IMR-90 (cell line): ENCODE measurements at places on chromosomes 4 and X.

DNA sequence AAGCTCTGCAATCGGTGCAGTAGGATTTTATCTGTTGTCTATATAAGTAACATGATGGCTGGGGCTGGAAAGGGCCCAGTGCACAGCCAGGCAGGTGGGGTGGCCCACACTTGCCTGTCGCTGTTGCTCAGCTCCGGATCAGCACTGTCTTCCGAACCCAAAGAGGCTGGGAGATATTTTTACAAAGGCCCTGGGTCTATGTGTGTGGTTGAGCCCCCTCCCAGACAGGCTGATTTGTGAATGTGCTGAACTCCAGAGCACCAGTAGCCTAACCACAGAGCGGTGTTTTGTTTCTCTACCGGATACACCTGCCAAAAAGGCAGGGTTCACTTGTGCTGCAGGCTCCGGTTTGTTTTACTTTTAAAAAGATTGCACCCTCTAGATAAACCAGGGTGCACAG lies 33.5 kb upstream of the CHRNA9 start:
- no peak for DNase-seq

GRCh38 chrX:129931411-129932015 lies 25.5 kb downstream of the UTP14A start:
- peak; percentile 84 for DNase-seq

DNA sequence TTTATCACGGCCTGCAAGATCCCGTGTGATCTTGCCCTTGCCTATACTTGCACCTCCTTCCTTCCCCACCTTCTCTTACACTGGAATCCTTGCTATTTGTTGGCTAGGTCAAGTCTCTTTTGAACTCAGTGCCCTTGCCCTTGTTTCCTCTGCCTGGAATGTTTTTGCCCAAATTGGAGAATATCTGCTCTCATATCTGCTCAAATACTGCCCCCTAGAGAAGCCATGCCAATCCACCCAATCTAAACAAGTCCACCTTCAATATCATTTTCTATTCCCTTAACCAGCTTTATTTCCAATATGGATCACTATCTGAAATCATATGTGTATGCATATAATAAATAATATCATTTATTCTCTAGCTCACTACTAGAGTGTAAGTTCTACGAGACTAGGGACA lies 1044.2 kb upstream of the FTHL17 start:
- no peak for DNase-seq

- DNase-seq: no peak
These were observed 65.4 kb downstream of the FGFBP1 start for GRCh38 chr4:15873117-15873516.

DNA sequence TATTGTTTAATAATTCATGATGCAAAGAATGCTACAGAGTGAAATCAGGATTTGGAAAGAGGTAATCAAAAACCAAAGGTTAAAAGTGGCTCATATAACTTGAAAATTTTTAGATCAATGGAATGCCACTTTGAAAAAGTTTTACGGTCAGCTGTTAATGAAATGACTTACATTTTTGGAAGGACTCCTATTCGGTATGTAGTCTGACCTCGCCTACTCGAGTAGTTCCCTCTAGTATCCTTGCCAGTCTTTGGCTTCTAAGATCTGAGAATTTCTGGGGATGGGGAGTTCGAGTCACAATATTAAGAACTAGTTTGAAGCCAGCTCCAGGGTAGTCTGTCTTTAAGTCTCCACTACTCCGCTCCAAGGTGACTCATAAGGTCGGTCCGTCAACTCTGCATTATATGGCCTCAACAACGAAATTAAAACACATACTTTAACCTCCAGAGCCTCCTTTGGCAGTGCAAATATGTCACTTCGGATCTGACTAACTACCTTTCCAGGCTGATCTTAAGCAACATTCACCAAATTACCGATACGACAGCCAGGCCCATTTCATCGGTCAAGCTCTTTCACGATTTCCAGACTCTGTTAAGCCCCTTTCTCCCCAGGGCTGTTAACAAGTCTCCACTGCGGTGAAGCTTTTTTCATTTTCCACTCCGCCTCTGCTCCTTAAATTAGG lies 733 bp upstream of the NAA15 start:
- DNase-seq: peak; percentile 72

DNA sequence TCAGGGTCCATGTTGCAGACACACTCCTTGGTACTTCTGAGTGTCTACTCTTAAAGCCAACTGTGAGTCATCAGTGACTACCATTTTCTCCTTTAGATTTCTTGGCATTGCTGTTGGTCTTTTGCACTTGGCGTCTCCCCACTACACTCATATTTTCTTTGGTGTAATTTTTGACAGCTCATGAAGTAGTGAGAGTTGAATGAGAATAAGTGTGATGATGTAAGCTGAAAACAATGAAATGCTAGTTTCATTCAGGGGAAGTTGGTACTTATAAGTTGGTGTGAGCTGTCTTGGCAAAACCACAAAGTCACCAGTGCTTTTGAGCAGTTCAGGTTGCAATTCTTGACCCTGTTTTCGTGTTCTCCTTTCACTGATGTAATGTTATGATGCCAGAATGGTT lies 142.9 kb upstream of the ARX start:
- no peak for DNase-seq

DNA sequence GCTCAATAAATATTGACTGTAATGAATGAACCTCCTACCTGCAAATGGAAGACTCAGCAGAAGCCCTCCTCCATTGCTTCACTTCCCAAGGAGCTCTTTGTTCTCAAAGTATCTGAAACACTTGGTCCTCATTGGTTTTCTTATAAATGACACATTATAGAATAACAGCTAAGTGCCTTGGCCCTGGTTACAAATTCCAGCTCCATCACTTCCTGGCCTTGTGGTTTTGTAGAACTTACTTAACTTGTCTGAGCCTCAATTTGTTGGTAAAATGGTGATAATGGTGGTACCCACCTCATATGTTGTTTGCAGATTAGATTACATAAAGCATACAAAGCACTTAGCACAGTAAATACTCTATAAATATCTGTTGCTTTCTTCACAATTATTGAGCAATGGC lies 25.2 kb upstream of the SMIM20 start:
- peak; percentile 39 for DNase-seq

DNA sequence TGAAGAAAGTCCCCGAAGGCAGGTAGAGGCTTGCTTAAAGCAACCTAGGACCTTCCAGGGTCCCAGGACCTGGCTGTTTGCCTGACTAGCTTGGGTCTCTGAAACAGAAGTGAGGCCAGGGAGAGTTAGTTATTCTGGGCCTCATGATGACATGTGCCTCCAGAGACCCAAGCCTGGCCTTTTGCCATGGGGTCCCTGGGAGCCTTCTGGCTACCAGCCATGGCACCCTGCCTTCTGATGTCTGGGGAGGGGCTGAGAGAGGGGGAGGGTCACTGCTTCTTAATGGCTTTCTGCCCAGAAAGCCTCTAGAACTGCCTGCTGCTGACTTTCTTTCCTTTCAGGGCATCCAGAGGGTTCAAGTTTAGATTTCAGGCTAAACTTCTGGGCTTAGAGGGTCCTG lies 1.0 kb upstream of the STARD8 start:
- DNase-seq: no peak

- peak; percentile 100 for DNase-seq
These were observed at the start of gene SLC7A11 for GRCh38 chr4:138242076-138242833. TSS of gene SLC7A11 (minus strand) at chr4:138242349. CDS start at chr4:138242069, 280 bp downstream.

GRCh38 chrX:352582-353314 lies 34.0 kb downstream of the PPP2R3B start:
- DNase-seq: no peak

- DNase-seq: no peak
These were observed 188.7 kb downstream of the STIM2 start for GRCh38 chr4:27049239-27049829.

- DNase-seq: no peak
These were observed 1.2 kb downstream of the PSAPL1 start for GRCh38 chr4:7433376-7434140.

DNA sequence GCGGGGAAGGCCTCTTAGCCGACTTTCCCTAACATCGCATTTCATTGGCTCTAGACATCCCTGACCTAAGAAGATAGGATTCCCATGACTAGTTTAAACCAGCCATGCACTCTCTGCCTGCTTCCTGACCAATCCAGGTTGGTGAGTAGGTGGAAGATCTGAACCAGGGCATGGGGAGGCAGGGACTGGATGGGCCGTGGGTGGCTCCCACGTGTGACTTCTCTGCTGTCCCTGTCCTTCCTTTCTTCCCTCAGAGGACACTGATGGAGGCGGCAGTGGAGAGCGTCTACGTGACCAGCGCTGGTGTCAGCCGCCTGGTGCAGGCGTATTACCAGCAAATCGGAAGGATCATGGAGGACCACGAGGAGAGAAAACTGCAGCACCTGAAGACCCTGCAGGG lies 90.7 kb downstream of the EVC start:
- no peak for DNase-seq

GRCh38 chr4:154516318-154517029 lies 24.9 kb upstream of the DCHS2 start:
- DNase-seq: no peak

DNA sequence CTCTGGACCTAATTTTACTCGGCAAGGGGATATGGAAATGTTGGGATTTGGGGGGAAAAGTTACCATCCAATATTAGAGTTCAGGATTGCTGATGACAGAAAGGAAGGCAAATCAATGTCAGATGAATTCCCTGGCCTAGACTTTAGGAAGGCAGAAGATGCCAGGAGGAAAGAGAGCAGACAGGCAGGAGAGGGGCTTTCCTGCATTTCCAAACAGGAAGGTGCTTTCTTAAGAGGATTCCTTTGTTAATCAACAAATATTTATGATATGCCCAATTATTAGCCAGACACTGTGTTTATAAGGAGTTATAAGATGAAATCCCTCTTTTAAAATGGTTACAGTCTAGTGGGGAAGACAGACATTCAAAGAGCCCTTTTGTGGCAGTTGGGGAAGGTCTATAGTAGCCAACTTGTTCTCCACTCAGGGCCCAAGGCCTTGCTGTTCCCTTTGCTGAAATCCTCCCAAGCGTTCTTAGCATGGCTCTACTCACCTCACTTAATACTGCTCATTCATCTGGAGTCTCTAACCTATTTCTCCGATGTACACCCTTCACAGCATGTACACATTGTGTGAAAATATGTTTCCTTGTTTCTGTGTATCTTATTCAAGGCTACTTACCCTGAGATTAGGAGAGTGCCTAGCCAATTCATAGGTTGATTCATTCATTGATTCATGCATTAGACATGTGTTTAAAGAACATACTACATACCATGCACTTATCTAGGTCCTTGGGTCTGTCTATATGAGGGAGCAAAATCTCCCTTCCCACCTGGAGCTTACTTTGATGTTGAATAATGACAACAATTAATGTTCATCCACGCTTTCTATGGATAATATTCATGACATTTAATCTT lies 5.3 kb downstream of the IGFBP7 start:
- peak; percentile 30 for DNase-seq

GRCh38 chr4:183295711-183296110 lies 24.4 kb downstream of the CLDN22 start:
- DNase-seq: no peak

DNA sequence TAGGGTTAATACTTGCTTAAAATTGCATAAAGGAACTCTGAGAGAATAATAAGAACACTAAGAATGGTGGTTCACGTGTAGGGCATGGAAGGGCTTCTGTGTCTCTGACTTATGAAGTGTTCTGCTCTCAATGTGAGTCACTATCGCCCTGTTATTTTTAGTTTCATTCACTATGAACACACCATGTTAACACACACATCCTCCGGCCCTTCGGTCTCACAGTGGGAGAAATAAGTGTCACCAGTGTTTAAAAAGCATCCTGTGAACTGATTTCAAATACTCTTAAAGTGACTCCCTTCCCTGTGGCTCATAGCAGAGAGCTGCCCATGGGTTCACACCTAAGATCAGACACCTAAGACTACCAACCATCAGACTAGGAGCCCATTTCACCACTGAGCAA lies 33.8 kb upstream of the FGFBP2 start:
- DNase-seq: peak; percentile 13

- DNase-seq: no peak
These were observed 1.7 kb downstream of the WDR45 start for GRCh38 chrX:49077941-49078340.
